ENCODE measurements at places on chromosomes 16 and 17.
A peak's percentile ranks its signal among the peaks of the same experiment; 100 is the strongest.

GRCh38 chr16:11303405-11304138, 22.4 kb upstream of the PRM1 start:
- DNase-seq, result peak; percentile 97

DNA sequence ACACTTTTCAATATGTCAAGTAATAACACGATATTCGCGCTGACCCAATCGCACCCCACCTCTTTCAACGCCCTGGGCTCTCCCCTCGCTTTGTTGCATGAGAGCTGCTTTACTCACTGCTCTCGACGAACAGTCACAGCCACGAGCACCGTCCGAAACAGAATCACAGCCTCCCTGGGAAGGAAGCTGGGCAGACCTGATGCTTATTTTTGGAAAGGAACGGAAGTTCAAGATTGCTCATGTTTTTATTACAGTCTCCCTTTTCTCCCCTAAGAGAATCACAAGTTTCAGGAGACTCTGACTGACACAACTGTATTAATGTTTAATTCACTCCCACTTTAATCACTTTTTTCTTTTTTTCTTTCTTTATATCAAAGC, 67.8 kb downstream of the ANKRD11 start:
- no peak for DNase-seq

GRCh38 chr17:71446645-71447437, 674.0 kb upstream of the SOX9 start:
- no peak for DNase-seq

- no peak for DNase-seq
Measured at GRCh38 chr17:29827179-29827578, 102.8 kb downstream of the SSH2 start.

GRCh38 chr16:51151435-51151960, 428 bp upstream of the SALL1 start:
- DNase-seq, result peak; percentile 80

DNA sequence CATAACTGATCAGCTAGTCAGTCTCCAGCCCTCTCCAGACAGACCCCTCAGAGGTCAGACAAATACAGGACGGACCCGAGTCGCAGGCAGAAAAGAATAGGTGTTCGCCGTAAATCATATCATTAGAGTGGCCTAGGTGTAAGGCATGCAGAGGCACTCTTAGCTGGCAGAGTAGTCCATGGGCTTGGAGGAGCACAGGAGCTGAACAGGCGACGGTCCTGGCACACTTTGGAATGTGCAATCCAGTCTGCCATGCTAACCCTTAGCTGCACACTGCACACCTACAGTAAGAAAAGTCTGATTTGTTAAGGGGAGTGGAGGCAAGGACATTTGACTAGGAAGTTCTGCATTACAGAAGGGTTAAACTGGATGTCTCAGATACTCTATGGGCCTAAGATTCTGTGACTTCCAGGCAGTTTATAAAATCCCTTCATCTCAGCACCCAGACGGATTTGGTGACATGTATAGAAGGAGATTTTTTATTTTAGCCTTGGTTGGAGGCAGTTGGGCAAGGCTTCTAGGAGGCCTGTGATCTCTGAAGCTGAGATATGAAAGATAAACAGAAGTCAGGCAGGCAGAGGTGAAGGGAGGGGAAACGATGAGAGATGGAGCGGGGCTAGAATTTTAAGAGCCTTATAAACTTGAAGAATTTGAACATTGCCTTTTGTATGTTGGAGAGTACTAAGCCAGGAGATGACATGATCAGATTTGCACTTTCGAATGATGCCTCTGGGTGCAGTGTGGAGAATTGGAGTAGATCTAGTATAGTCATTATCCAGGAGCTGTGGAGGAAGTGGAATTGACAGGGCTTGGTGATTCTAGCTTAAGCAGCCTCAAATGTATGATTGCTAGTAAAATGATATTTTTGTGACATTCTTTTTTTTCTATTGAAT, 34.6 kb upstream of the SLC5A11 start:
- DNase-seq, result no peak

GRCh38 chr16:69709456-69710084, 16.8 kb downstream of the NQO1 start:
- DNase-seq, result peak; percentile 72

DNA sequence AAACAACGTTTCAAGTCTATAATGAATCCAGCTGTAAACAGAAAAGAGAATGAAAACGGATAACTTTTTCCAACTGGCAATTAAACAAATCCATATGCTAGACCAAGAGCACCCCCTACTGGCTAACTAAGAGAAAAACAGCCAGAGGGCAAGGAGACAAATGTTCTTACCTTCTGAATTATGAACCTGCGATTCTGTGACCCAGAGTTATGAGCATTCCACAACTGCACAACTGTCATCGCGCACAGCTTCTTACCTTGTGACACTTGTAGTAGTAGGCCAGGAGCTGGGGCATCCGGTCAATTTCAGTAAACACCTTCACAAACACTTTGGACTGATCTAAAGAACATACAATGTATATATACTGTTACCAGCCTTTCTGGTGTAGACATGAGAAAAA, 18.6 kb downstream of the COG7 start:
- DNase-seq, result peak; percentile 67
